ENCODE measurements at places on chromosomes 2 and 18. TPM values are rescaled to one million over a fixed set of nuclear protein-coding genes. Genes with fewer than 3 reads are reported as not detected.

Gene MAP3K19
- total RNA-seq, result not detected

Gene GAREM2
- total RNA-seq, result not detected

Gene CKAP2L
- 24.0 TPM for total RNA-seq

Gene CHRNG
- not detected for total RNA-seq

Gene GKN1
- not detected for total RNA-seq
